ENCODE measurements at places on chromosomes 3 and 15. TPM values are rescaled to one million over a fixed set of nuclear protein-coding genes. Genes with fewer than 3 reads are reported as not detected.

DNA sequence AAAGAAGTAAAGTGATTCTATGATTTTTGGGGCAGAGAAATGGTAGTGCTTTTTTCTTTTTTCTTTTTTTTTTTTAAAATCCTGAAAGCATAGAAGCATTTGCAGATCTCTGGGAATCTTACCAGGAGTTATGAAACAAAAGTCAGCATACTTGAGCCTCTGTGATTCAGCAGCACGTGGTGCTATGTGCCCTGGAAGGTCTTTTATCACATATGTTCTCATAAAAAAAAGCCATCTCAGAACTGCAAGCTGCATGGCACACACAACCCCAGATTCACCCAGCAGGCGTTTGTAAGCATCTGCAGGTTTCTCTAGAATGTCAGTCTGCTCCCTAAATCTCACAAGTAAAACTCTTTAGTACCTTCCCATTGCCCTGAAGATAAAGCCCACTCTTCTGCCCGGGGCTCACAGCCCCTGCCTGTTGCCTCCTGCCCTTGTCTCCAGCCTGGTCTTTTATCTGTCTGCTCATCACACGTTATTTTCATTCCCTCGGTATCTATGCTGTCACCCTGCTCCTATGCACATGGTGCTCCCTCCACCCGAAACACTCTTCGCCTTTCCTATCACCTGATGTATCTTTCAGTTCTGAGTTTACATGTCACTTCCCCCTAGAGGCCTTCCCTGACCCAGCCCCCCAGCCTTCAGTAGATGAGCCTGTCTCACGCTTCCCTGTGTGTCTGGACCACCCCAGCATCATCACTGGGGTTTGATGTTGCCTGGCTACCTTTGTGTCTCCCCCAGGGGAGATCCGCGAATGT, 72.4 kb downstream of the CHDH start:
- peak; percentile 82 for DNase-seq

- DNase-seq = no peak
These were observed 8.9 kb downstream of the DNAAF4 start for GRCh38 chr15:55499151-55499550.

DNA sequence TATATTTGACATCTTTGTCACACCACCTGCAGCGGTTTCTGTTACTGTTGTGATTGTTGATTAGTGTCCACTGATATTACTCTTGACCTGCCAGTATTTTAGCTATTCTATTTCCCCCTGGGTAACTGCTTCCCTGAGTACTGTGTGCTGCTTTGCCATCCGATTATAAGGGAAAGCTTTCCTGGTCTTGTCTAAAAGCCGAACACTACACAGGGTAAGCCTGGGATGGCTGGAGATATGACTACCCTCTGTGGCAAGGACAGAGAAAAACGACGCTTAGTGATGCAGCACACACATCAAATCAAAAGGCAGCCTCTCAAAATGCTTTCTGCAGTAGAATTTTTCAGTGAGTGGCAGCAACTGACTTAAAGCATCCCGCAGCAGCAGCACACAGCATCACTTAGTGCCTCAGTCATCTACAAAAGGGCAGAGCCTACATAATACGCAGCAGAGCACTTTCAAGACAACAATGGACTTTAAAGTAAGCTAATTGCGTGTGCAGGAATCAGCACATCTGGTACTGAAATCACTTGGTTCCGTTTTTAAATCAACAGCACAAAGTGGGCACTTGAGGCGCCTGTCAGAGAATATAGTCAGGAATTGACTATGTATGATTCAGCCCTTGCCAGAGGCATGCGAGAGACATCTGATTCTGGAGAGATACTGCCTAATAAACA, 656.3 kb upstream of the TGFBR2 start:
- DNase-seq = no peak

- no peak for DNase-seq
These were observed 22.4 kb downstream of the PRKCI start for GRCh38 chr3:170244576-170244975.

Gene RPS27L
- total RNA-seq = 440 TPM

Gene CACNA2D2
- not detected for total RNA-seq

Gene C3orf80
- 0.57 TPM for total RNA-seq
